ENCODE measurements at places on chromosomes 16 and 17.
A peak's percentile ranks its signal among the peaks of the same experiment; 100 is the strongest.

DNA sequence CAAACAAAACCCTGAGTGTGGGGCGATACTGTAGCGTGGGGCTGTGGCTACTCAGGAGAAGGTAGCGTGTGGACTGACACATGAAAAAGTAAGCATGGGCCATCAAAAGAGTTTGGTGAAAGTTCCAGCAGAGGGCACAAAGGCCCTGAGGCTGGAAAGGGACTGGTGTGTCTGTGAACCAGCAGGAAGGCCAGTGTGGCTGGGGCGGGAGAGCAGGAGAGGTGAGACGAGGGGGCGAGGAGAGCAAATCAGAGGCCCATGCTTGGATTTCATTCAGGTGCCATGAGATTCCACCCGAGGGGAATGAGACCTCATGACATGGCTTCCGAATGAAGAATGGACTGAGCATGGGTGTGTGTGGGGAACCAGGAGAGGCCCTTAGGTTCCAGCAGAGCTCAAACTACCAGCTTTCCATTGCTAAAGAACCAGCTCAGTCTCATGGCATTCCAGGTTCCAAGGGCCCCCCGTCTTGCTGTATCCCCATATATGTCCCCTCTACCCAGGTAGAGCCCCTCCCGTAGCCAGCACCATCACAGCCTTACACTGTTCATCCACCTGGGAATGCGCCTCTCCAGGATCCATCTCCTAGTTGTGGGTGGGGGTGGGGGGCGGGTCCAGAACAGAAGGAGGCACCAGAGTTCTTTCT, 31.1 kb downstream of the TRPV2 start:
- no peak for DNase-seq

DNA sequence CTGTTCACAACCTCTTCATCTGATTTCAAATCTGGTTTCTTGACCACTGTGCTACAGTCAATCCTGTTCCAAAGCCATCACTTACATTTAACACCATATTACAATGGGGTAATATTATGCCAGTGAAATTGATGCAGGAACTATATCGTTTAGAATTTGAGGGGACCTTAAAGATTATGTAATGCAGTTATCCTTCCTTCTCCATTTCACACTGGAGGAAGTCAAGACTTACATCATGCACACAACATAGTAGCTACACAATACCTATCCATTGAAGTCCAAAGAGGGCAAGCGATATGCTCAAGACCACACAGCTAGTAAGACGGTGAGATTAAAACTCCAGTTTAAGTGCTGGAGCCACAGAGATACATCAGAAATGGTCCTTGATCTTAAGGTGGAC, 16.8 kb downstream of the NOG start:
- no peak for DNase-seq

DNA sequence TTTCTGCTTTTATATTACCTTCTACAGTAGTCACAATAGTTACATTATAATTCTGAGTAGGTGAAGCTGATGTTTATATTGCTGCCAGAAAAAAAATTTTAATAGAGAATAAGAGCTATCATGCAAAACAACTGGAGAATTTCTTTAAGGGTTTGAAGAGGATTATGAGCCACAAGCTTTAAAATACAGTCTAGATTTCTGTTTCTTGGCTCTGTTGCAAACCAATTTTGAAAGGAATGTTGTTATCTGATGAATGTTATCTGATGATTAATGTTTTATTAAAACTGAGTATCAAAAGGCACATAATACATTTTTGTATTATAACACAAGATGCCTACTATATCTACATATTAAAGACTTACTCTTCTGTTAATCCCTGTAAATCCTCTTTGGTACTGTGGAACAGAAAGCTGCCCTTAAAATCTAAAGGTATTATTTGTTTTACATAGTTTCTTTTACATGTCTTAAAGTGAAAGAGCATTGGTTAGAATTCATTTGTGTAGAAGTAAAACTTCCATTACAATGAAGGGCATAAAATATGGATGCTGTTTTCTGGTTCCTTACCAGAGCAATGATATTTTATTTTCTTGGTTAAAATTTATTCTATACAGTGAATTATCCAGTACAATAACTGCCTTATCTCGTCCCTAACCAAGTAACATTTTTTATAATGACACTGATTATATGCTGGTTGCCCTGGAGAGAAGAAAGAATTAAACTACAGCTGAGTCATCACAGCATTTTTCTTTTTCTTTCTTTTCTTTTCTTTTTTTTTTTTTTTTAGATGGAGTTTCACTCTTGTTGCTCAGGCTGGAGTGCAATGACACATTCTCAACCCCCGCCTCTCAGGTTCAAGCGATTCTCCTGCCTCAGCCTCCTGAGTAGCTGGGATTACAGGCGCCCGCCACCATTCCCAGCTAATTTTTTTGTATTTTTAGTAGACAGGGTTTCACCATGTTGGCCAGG, 205.7 kb downstream of the TANC2 start:
- no peak for DNase-seq

GRCh38 chr17:68714676-68715075, 113.5 kb upstream of the FAM20A start:
- no peak for DNase-seq

DNA sequence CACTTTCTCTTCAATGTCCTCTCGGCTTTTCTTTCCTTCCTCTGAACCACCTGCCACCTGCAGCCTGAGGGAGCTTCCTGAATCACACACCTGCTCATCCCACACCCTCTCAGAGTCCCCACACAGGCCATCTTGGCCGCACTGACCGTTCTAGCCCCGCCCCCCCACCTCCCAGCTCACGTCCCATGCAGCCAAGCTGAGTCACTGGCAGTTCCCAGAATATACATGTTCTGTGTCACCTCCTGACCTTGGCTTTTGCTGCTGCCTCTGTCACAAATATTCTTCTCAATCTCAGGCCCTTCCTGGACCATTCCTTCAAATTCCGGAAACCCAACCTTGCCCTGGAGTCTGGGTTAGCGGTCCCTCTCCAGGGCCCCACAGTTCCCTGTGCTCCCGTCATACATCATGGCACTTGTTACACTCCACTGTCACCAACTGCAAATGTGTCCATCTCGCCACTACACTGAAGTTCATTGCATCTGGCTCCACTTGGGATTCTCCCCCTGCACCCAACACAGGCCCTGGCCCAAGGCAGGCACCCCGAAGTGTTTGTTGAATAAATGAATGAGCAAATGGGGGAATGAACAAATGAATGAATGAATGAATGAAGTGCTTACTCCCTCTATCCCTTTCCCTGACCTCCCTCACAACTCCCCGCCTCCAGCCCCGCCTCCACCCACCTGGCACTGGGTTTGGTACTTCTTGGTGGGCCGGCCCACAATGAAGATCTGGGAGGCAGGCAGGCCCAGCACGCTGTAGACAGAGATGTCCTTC, 12.8 kb downstream of the PIMREG start:
- DNase-seq, result no peak

DNA sequence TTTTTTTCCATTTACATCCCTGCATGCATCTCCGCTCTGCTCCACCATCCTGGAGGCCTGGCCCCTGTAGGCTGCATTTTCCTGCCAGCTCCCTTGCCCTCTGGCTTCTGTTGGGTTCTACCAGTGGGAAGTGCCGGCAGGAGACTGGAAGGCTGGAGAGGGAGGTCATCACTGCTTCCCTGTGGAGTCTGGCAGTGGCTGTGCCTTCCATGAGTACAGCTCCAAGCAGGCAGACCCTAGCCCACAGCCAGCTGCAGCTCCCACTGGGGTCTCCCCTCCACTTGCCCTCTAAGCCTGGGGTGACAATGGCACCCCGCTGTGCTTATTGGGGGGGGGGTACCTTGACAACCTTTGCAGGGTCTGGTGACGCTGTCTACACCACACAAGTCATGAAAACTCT, 37.3 kb downstream of the MMP15 start:
- no peak for DNase-seq

DNA sequence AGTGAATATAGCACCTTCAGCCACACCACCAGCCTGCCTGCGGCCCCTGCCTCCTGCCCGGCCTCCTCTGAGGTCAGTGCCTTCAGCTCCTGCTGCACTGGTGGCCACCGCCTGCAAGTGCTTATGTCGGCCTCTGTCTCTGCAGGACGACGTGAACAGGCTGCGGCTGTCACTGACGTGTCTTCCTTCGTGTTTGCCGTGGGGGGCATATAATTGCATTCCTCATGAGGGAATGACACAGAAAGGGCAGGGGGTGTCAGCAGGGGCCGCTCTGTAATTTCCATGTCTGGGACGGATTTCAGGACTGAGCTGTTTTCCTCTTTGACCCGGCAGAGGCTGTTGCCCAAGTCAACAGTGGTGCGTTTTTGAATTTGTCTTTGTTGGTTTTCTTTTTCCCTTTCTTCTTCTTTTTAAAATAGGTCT, 28.5 kb downstream of the CMIP start:
- no peak for DNase-seq

DNA sequence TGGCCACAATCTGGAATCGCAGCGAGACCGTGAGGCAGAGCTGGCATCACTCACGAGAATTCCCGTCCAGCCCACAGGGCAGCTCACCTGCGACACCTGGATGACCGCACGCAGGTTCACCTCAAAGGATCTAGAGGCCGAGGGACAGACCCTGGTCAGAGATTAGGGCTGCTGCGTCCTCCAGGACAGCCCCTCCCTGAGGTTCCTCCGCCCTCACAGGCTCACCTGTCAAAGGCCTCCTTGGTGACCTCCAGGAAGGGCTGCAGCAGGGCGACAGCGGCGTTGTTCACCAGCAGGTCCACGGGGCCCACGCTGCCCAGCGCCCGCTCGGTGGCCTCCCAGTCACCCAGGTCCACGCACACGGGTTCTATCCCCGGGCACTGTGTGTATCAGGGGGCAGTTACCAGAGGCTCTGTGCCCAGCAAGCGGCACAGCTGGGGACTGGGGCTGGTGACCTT, 834 bp downstream of the DCXR start:
- no peak for DNase-seq

DNA sequence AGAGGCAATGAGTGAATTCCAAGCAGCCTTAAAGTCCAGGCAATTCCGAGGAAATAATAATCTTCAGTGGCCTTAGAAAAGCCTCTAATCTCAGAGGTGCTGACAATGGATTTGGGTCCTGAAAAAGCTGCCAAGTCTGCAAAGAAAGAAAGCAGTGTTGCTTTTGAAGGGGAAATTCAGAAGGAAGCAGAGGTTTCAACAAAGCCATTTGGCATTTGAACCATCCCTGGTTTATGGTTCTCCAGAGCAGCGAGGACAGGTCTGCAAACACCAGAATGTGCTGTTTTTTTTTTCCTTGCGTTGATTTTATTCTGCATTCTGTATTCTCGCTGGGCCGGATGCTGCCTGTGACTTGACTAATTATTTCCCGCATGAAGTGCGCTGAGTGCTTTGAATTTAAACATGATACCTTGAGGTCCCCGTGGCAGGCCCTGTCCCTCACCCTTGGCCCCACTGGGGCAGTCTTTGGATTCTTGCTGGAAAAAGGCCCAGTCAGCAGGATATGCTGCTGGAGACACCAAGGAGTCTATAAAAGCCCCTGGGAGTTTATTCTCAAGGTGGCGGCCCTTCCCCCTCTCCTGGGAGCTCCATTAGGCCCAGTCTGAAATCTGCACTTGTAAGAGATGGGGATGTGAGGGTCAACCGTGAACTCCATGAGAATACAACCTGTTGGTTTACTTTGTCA, 338.3 kb downstream of the HAPSTR1 start:
- DNase-seq, result no peak

GRCh38 chr17:50171371-50172071, 5.7 kb downstream of the SGCA start:
- peak; percentile 38 for DNase-seq

- DNase-seq, result no peak
Measured at GRCh38 chr17:17628388-17629008, 37.0 kb upstream of the PEMT start.

DNA sequence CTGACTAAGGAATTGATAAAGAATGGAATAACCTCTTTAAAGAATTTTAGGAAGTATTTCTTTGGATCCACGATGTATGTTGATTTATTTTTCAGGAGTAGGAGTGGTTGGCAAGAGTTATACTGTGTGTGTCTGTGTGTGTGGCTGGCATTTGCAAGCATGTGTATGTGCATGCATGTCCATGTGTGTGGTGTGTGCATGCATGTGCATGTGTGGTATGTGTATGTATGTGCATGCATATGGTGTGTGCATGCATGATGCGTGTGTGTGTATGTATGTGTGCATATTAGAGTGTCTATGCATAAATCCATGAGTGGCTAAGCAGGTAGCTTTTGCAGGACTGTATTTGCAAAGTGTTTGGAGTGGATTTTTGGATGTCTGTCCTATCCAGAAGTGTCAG, 120.8 kb downstream of the HS3ST2 start:
- DNase-seq, result no peak

- no peak for DNase-seq
Measured at GRCh38 chr17:63390090-63390489, 56.0 kb downstream of the CYB561 start.

DNA sequence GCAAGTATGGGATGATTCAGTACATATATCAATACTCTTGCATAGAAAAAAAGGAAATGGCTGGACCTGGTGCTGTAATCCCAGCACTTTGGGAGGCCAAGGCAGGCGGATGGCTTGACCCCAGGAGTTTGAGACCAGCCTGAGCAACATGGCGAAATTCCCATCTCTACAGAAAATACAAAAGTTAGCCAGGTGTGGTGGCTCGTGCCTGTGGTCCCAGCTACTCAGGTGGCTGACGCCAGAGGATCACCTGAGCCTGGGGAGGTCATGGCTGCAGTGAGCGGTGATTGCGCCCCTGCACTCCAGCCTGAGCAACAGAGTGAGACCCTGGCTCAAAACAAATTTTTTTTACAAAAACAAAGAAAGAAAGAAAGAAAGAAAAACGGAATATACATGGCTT, 7.1 kb upstream of the SGF29 start:
- no peak for DNase-seq

GRCh38 chr16:68378436-68379415, 67.9 kb downstream of the PRMT7 start:
- DNase-seq, result no peak

DNA sequence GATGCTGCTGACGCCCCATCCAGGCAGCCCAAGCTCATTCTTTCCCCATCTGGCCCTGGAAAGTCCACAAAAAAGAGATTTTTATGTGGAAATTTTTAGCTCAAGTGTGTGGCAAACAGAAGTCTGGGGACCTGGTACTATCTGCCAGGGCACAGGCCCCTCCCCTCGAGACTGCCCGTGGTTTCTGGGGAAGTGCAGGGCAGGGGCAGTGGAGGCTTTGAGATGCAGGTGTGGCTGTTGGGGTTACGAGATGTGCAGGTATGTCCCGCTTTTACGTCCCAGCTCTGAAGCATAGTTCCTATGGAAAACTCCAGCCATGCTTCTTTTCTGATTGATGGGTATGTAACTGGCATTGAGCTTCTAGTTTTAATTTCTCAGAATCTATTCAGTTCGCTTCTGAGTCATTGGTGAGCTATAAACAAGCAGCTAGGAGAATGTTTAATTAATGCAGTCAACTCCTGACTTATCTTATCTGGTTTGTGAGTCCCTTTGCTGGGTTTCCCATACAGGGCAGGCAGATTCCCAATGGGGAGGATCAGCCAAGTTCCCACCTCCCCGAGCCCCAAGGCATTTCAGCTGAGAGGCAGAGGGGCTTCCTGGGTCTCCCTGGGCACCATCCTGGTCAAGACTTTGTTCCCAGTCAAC, 16.2 kb downstream of the TBX4 start:
- DNase-seq, result no peak

GRCh38 chr17:46044286-46044928, 45.4 kb downstream of the STH start:
- DNase-seq, result peak; percentile 65

Data from right hindlimb (tissue), 1 donor.